ENCODE measurements at places on chromosomes 16 and 17.

DNA sequence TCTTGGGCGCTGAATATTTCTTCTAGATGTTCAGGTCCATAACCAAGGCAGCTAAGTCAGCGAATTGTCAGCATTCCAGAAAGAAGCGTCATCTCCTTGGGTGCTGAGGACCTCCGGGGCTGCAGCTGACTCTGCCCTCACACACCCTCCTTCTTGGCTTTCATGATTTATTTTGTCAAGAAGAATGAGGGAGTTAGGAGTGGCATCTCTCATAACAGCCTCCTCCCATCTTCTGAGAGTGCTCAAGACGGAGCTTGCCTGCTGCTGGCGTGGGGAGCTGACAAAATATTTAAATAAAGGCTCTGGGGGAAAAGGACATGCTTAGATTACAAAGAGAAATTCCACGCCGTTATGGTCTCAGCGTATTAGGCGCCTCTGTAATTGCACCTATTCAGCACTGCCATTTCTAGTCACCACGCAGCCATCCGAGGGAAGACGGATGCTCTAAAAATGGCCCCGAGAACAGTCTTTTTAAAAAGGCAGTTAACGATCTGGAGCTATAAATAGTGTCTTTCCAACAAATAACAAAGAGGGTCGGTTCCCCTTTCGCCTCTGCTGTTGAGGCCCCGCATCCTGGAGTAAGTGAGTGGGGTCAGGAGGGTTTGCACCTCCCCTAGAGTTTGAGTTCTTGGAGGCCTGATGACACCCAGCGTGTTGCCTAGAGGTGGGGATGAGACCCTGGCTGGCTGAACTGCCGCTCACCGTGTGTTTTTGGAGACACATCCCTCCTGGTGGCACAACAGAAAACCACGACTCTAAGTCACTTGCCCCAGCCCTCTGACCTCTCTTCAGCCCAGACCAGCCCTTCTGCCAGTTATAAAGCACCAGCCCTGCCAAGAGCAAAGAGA, 187.0 kb downstream of the CCDC182 start:
- no peak for DNase-seq

- no peak for DNase-seq
These were observed 221.1 kb upstream of the XYLT1 start for GRCh38 chr16:17691899-17692176.

DNA sequence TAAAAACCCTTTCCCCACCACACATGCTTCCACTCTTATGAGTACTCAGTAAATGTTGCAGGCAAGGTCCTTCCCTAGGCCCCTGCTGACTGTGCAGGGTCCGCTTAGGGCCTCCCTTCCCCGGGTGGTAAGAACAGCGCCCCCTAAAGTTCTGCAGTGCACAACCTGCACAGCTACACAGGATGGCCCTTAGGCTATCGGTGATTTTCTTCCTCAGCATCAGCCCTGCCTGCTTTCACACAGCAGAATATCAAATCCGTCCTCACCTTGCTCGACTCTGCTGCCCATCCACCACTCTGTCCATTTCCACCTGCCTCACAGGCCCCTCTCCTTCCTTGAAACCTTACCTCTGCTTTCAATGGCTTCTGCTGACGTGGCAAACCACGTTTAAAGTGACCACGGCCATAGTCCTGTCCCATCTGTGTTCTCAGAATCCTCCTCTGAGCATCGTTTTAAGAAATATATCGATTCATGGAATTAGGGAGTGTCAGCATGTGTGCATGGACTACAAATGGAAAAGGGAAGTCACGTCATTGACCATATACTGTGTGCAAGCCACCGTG, 51.4 kb upstream of the TMEM132E start:
- no peak for DNase-seq

- DNase-seq: no peak
These were observed 39.4 kb upstream of the ZC3H18 start for GRCh38 chr16:88530858-88531203.

GRCh38 chr16:54204756-54205155, 81.8 kb downstream of the IRX3 start:
- peak; percentile 62 for DNase-seq

DNA sequence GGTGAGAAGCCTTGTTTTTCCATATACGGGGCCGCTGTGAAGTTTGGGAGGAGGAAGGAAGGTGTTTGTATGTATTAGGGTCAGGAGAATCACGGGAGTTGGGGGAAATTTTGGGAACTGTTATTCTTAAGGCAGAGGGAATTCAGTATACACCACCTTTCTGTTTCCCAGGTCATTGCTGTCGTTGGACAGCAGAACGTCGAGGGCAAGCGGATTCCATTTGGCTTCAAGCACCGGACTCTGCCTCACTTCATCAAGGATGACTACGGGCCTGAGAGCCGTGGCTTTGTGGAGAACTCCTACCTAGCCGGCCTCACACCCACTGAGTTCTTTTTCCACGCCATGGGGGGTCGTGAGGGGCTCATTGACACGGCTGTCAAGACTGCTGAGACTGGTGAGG, 17.6 kb downstream of the POLR2A start:
- DNase-seq: no peak

DNA sequence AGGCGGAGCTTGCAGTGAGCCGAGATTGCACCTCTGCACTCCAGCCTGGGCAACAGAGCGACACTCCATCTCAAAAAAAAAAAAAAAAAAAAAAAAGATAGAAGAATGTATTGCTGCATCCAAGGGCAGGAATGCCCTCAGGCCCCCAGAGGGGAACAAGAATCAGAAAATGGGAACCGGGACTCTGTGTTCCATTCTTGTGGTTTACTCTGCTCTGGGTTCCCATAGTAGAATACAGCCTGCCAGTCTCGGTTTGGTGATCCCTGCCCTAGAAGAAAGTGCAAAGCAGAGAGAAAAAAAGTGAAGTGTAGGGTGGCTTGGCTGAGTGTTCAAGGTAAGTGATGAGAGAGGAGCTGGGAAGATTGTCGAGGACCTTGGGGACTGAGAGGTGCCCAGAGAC, 27.4 kb upstream of the KDM6B start:
- DNase-seq: no peak

DNA sequence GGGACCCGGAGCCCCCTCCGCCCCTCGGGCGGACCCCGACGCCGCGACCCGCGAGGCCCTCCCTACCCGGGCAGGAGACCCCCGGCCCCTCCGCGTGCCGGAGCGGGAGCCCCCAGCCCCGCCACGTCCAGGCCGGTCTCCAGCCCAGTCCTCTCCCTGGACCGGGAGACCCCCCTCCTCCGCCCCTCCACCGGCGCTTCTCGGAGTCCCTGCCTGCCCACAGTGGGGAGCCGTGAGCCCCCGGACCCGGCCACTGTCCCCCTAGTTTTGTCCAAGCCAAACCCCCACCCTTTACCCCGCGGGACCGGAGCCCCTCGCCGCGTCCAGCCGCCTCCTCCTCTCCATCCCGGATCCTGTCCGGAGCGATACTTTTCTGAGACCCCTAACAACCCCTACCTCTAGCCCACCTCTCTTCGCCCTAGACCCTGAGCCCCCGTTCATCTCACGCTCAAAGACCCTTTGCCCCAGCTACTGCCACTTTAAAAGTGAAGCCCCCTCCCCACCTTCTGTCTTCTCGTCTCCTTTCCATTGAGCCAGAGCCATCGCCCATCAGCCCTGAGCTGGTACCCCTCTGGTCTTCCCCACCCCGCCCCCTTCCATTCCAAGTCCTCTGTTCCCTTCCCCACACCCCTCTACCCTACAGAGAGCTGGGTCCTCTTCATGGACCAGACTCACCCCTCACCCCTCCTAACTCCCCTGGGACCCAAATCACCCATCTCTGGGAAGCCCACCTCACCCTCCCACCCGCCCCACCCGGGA, 1.0 kb downstream of the NECAB2 start:
- no peak for DNase-seq

GRCh38 chr17:44473367-44473766, 29.8 kb downstream of the GPATCH8 start:
- DNase-seq: no peak
